ENCODE measurements at places on chromosomes 11 and 22.

DNA sequence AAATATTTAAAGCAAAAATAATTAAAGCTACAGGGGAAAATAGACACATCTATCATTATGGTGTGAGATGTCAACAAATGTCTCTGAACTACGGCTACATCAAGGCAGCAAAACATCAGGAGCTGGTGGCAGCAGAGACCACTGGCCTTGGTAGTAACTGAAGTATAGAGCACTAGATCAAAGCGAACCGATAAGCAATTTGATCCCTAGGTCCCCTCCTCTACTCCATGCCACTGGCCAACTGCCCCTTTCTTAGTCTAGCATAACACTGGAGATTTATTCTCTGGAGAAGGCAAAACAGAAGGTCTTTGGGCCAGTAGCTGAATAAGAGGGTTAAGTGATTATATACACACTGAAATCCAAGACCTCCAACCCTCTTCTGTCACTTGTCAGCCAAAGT is 13.6 kb upstream of the RAB3IL1 start:
- no peak for DNase-seq

GRCh38 chr22:44023404-44024287 is 456 bp upstream of the PARVB start:
- DNase-seq: peak; percentile 71

- DNase-seq: no peak
Observed at GRCh38 chr11:60018058-60018457, 1.1 kb downstream of the OOSP4B start.

GRCh38 chr11:67503119-67504004 is 1.8 kb downstream of the PITPNM1 start:
- DNase-seq: no peak

DNA sequence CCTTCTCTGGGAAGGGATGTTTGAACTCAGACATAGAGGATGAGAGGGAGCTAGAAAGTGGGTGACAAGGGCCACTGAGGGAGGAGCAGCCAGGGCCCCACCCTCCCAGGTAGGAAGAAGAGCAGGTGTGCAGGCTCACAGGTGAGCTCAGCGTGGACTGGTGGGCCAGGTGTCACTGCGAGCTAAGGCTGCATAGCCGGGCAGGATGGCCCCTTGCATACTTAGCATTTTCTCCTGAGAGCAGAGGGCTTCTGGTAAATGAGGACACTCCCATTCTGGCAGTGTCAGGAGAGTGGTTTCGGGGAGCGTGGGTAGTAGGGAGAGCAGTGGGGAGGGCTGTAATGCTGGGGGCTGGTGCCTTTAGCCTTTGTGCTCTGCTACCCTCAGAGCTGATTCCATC is 843.4 kb downstream of the TBC1D22A start:
- DNase-seq: no peak

DNA sequence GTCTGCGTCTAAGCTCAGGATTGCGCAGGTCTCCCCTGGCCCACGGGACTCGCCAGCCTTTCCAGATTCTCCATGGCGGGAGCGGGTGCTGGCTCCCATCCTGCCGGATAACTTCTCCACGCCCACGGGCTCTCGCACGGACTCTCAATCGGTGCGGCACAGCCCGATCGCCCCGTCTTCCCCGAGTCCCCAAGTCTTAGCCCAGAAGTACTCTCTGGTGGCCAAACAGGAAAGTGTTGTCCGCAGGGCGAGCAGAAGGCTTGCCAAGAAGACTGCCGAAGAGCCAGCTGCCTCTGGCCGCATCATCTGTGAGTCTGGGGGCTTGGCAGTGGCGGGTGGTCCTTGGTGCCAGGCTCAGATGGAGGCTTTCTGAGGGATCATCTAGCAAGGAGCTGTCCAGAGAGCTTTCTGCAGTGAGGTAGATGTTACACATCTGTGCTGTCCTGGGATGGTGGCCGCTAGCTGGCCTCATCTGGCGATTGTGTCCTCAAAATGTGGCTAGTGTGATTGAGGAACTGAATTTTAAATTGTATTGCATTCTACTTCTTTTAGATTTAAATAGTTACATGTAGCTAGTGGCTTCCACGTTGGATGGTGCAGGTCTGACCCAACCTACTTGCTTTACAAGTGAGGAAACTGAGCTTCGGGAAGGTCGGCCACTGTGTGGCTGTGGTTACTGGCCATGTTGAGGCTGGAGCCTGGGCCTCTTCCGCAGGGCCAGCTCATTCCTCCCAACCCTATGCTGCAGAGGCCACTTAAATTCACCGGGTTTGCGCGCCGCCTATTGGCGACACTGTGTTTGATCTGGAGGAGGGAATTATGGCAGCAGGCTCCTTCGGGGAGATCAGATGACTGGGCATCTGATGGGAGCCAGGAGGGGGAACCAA is 6.7 kb downstream of the INCENP start:
- no peak for DNase-seq

DNA sequence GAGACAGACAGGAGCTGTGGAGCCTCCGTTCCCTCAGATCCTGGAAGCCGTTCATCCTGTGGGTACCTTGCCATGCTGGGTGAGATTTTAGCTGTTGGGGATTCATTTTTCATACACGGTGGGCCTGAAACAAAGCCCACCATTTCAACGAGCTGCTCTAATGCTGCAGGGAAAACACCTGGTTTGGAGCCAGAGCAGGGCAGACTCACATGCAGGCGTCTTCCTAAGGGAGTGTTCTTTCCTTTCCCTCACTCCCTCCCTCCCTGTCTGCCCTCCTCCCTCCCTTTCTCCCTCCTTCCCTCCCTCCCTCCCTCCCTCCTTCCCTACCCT is 52.5 kb downstream of the CD6 start:
- DNase-seq: no peak

DNA sequence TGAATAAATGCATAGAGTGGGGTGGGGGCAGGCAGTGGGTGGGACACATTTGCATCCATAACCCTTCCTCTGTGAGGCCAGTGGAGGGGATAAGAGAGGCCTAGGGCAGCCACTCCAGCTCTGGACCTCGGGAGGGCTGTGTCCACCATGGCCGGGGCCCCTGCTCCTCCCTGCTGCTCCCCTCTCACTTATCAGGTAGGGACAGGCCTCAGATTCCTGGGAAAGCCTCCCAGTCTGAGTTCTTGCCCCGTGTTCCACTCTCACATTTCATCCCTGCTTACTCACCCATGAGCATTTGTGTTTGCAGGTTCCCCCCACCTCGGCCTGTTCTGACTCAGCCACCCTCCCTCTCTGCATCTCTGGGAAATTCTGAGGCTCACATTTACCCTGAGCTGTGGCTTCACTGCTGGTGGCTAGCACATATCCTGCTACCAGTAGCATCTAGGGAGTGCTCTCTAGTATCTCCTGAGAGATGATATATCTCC is 128.7 kb upstream of the TOP3B start:
- peak; percentile 91 for DNase-seq

- no peak for DNase-seq
Observed at GRCh38 chr11:57490456-57491248, 24.9 kb downstream of the SLC43A1 start.

DNA sequence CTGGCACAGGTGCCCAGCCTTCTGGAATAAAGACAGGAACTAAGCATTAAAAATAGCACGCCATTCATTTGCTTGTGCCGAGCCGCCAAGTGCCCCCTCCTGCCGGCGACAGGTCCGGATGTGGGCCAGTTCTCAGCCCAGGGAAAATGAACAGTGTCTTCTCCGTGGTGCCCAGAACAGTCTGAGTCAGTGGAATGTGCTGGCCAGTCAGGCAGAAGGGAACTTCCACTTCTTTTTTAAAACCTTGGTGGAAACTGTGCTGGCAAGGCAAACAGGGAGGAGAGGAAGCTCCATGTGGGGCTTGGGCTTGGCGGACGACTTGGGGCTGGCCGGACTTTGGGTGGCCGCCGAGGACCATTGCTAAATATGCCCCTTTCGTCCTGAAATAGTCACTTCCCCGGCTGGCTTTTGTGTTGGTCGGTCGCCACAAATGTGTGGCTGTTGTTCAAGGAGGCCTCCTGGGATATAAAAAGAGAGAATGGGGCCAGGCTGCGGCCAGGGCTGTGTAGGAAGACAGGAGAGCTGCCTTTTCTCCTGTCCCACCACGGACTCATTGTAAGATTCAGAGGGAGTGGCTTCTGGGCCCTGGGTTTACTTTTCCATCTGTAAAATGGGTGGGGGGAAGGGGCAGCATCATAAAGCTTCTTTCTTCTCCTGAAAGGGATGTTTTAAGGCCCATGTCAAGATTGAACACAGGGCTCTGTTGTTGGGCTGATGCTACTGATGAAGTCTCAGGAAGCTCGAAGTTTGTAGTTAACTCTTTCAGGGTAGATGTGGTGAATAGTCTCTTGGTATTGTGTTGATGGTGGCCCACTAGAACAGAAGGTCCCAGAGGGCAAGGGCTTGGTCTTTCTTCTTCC is 101.0 kb downstream of the PTPRJ start:
- DNase-seq: peak; percentile 26

DNA sequence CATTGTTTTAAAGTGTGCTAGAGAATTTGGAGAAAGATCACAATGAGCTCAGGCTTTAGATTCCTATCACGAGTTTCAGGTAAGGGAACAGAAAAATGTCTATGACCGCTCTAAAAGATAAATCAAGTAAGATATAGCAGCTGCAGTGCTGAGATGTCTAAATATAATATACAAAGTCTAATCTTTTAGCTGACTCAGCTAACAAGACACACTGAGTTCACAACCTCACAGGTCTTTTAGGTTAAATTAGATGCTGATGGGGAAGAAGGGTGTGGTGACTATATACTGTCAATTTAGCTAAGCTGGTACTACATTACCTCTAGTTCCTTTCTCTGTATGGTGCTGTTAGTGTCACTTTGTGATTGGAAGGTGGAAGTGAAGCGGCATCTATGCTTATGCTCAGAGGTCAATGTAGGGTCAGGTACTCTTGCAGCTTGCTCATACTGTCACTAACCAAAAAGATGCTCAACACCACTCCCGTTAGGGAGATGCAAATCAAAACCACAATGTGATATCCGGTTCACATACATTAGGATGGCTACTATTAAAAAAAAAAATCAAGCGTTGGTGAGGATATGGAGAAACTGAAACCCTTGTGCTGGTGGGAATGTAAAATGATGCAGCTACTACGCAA is 283.5 kb downstream of the SWAP70 start:
- no peak for DNase-seq

- DNase-seq: no peak
Observed at GRCh38 chr22:23212061-23213021, 32.0 kb downstream of the BCR start.

DNA sequence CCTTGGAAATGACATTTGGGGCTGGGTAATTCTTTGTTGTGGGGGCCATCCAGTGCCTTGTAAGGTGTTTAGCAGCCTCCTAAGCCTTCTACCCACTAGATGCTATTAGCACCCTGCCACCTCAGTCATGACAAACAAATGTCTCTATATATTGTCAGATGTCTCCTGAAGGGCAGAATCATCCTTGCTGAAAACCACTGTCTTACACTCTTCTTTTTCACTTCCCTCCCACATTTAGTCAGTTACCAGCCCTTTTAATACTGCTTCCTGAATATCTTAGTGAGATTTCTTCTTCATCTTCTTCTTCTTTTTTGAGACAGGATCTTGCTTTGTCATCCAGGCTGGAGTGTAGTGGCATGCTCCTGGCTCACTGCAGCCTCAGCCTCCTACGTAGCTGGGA is 33.1 kb downstream of the TNRC6B start:
- peak; percentile 48 for DNase-seq

DNA sequence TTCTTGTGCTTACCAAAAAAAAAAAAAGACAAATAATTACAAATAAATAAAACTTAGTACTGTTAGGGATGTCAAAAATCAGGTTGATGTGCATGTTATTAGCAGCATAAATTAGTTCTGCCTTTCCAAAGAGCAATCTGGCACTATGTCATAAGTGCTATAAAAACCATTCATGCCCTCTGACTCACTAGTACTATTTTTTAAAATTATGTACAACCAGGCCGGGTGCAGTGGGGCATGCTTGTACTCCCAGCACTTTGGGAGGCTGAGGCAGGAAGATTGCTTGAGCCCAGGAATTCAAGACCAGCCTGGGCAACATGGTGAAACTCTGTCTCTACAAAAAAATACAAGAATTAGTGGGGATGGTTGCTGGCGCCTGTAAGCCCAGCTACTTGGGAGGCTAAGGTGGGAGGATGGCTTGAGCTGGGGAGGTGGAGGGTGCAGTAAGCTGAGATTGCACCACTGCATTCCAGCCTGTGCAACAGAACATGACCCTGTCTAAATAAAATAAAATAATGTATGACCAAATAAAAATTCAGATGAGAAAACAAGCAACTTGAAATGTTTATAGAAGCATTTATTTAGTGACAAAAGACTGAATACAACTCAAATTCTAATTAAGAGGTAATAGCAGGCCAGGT is 25.3 kb downstream of the UEVLD start:
- no peak for DNase-seq

DNA sequence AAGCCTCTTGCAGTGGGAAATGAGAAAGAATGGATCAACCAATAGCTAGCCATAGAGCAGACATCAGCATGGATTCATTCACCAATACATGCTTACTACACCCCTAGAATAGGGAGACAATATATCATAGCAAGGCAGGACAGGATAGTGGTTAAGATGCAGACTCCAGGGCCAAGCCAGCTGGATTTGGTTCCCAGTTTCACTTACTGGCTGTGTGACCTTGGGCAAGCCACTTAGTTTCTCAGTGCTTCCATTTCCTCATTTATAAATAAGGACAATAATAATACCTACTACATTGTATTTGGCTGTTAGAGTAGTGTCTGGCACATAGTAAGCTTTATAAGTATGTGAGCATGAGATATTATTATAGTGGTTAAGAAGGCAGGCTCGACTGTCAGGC is 7.1 kb downstream of the DCHS1 start:
- no peak for DNase-seq

- DNase-seq: no peak
Observed at GRCh38 chr11:83523676-83524075, 237.5 kb upstream of the CCDC90B start.

GRCh38 chr11:63681321-63682065 is at the start of gene RTN3:
Gene RTN3, plus strand, starts transcription at chr11:63681500. Its CDS starts 137 bp downstream, at chr11:63681637.
- peak; percentile 100 for DNase-seq

DNA sequence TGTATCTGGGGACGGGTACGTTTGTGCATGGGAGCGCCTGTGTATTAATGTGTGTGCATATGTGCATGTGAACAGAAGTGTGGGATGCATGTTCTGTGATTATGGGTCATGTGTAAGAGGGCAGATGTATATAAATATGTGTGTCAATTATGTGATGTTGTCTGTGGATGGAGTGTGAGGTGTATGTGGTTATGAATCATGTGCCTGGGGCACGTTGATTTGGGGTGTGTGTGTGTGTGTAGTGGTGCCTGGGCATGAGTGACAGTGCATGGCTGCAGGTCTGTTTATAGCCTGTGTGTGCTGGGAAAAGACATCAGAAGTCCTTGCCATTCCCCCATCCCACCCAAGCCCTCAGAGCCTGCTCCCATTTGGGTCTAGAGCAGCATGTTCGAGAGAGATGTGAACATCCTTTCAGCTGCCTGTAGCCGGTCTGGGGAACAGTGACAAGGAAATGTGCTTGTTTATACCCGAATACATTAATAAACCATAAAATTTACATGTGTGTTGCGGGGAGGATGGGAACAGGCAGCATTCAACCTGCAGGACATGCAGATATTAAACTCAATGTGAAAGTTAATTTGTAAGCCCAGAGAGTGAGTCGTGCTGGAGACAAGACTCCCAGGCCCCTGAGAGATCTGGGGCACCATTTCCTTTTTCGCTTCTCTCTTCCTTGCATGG is 129.0 kb downstream of the NECTIN1 start:
- DNase-seq: no peak

GRCh38 chr11:60263402-60263801 is 17.1 kb upstream of the MS4A4A start:
- no peak for DNase-seq

- no peak for DNase-seq
Observed at GRCh38 chr22:34951212-34951611, 114.7 kb upstream of the ISX start.

Measured in activated CD4-positive, alpha-beta T cell treated with anti-CD3 and anti-CD28 coated beads, Interleukin-10, Interleukin-2, amounts not matched to agents 100 ng/mL and 50 ng/mL, durations not matched to agents 16 hours and 8 hours (primary cell).